ENCODE measurements at places on chromosomes 5 and 9. TPM values are rescaled to one million over a fixed set of nuclear protein-coding genes. Genes with fewer than 3 reads are reported as not detected.

RANBP17 gene
- total RNA-seq: 28.4 TPM

CDH6 gene
- 4.8 TPM for total RNA-seq

GRCh38 chr5:145118611-145119010, 716.5 kb downstream of the PRELID2 start:
- no peaks in the 10 kb centered on the region for H3K36me3 ChIP-seq
- H3K27ac ChIP-seq: no peak overlapping the region
- no peak overlapping the region for H3K4me3 ChIP-seq
- H3K27me3 ChIP-seq: no peaks in the 10 kb centered on the region
- DNase-seq: no peak
- no peaks in the 10 kb centered on the region for H3K4me1 ChIP-seq

DNA sequence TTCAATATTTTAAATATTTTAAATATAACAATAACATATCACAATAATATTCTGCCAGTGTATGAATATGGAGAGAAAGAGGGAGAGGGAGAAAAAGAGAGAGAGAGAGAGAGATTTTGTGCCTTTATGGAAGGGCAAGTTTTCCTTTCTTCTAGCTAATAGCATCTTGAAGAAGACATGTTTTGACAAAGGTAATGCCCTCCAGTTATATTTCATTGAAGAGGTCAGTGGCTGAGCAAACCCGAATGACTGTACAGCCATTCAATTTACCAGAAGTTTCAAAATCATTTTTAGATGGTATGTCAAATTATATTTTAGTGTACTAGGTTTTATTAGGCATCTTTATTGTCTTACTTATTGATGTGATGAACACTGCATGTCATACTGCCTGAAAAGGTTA, 139.3 kb downstream of the EMB start:
- no peaks in the 10 kb centered on the region for H3K36me3 ChIP-seq
- no peak for DNase-seq
- H3K4me1 ChIP-seq: no peaks in the 10 kb centered on the region
- H3K27ac ChIP-seq: no peak overlapping the region
- H3K4me3 ChIP-seq: no peak overlapping the region
- no peaks in the 10 kb centered on the region for H3K27me3 ChIP-seq

GRCh38 chr5:83471405-83472212, at the start of gene VCAN:
TSS of gene VCAN (plus strand) at chr5:83471744. CDS start at chr5:83483519, 11,775 bp downstream.
- no peaks in the 10 kb centered on the region for H3K36me3 ChIP-seq
- peak; percentile 24 for DNase-seq
- peak within 1 kb of the TSS; percentile 64 for H3K27ac ChIP-seq
- no peaks in the 10 kb centered on the region for H3K27me3 ChIP-seq
- H3K4me3 ChIP-seq: peak within 1 kb of the TSS; percentile 71
